ENCODE measurements at places on chromosomes 7 and 10.

DNA sequence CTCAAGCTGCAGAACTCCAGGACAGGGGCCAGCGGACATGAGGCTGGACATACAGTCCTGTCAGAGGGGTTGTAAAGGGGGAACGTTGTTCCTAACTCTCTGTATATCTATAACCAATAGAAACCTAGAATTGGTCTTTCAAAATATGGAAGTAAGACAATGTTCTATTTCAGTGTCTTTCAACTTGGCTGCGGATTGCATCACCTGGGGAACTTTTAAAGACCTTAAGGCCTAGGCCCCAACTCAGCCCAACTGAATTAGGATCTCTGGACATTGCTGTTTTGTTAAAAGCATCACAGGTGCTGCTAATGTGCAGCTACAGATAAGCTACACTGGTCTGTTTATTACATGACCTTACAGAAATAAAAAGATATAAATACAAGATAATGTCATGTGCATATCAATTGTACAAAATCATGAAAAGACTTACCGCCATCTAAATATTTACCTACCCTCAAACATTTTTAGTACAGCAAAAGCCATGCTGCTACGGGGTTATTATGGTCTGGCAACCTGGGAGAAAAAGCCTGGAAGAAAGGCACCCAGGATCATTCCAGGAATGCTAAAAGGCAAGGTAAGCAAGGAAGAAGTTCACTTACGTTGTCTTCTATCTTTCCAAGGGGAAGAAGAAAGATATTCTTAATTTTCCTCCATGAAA is 169.1 kb downstream of the RAPGEF5 start:
- DNase-seq: no peak

GRCh38 chr7:8214244-8214824 is 47.6 kb downstream of the ICA1 start:
- DNase-seq: no peak

DNA sequence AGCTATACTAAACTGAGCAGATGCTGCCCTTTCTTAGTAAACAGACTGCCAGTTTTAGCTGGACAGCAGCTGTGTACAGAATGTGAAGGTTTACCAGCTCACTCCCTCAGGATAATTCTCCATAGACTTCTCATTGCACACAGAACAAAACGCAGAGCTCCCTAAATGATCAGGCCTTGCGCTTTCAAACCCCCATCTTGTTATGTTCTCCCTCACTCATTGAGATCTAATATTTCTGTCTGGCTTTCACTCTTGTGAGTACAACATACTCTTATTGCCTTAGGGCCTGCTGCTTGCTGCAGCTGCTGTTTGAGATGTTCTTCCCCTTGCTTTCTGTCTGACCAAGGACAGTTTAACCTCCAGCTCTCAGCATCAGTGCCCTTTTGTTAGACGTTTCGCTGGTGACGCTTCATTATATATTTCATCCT is 17.3 kb downstream of the VWDE start:
- no peak for DNase-seq

- DNase-seq: no peak
Observed at GRCh38 chr7:54985426-54986330, 33.1 kb upstream of the EGFR start.

DNA sequence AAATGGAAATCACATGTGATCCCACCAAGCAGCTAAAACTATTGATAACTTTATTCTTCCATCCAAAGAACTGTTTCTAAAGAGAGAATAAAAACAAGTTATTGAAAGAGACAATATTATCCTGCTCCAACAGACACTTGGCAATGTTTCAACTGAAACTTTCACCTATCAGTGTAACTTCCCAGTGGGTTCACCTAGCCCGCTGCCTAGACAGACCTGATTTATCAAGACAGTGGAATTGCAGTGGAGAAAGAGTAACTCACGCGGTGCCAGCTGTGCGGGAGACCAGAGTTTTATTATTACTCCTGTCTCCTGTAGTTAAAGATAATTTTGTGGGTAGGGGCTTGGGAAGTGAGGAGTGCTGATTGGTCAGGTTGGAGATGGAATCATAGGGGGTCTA is 199.8 kb downstream of the AHR start:
- DNase-seq: no peak

DNA sequence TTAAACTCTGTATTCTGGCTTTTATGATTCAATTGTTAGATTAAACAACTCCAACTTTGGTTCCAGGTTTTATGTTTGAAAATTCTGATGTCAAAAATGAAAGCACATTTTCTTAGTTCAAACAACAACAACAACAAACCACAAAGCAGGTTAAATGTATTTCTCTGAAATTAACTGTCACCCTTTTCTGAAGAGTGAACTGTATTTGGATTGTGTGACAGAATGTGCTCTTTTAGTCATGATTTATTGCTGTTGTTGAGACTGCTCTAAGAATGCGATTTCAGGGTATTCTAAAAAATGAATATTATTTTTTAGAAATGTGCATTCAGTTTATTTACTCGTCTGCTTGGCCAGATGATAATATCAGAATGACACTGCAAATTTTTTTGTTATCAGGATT is 144.1 kb downstream of the GNAI1 start:
- no peak for DNase-seq

DNA sequence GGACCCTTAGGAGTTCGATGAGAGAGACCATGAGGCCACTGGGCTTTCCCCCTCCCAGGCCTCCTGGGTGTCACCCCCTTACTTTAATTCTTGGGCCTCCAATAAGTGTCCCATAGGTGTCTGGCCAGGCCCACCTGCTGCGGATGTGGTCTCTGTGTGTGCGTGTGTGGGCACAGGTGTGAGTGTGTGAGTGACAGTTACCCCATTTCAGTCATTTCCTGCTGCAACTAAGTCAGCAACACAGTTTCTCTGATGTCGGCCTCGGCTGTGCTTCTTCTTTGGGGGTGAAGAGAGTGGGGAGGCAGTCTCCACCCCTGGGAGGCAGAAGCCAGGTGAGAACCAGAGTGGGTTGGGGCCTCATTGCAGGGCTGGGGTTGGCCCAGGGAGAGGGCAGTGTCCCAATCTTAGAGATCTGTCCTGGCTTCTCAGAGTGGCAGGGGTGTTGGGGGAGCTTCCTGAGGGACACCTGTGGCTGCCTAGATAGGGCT is 1.5 kb downstream of the PVRIG start:
- no peak for DNase-seq

- no peak for DNase-seq
Observed at GRCh38 chr7:150648353-150649079, 16.3 kb upstream of the GIMAP6 start.

DNA sequence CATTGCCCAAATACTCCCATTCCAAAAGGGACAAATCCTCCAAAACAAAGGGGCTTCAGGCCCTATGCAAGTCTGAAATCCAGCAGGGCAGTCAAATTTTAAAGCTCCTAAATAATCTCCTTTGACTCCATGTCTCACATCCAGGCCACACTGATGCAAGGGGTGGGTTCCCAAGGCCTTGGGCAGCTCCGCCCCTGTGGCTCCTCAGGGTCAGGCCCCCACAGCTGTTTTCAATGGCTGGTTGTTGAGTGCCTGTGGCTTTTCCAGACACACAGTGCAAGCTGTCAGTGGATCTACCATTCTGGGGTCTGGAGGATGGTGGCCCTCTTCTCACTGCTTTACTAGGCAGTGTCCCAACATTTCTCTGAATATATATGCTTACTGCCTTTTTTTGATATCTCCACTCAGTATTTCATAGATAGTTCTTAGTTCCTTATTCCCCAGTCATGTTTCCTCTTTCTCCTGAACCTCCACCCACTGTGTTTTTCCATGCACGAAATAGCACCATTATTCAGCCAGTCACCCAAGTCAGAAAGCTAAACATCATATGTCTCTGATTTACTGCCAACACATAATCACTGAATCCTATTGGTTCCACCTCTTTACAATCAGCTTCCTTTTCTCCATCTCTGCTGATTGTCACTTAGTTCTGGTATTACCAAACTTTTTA is 172.6 kb upstream of the CACNA2D1 start:
- DNase-seq: no peak

DNA sequence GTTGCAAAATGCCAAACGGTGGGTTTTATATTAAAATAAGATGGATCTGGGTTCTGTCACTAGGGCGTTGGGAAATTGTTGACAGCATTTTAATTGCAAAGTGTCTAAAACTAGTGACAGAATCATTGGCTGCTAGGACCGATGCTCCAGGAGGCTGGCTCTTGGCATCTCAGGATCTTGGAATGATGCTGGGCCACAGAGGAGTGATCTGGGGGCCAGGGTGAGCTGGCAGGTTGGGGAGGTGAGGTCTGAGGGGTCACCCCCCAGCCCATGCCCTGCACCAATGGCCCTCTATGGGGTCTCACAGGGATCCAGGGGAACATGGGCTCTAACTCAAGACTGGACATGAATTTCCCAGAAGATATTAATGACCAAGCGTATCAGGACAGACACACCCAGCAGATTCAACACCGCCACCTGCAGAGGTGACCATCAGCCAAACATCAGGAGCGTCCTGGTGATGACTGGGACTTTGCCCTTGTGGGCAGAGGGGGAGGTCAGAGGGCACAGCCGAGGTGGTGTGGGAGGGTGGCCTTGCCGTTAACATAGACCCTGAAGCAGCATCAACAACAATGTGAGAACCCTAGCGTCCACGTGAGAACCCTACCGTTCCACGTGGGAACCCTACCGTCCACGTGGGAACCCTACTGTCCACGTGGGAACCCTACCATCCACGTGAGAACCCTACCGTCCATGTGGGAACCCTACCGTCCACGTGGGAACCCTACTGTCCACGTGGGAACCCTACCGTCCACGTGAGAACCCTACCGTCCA is 89.0 kb upstream of the PPP2R2D start:
- DNase-seq: no peak

- no peak for DNase-seq
Observed at GRCh38 chr7:80520199-80520598, 8.3 kb upstream of the GNAT3 start.

- no peak for DNase-seq
Observed at GRCh38 chr7:73823257-73823656, 7.5 kb upstream of the CLDN4 start.

GRCh38 chr7:18276380-18276779 is 219.2 kb upstream of the HDAC9 start:
- DNase-seq: no peak

DNA sequence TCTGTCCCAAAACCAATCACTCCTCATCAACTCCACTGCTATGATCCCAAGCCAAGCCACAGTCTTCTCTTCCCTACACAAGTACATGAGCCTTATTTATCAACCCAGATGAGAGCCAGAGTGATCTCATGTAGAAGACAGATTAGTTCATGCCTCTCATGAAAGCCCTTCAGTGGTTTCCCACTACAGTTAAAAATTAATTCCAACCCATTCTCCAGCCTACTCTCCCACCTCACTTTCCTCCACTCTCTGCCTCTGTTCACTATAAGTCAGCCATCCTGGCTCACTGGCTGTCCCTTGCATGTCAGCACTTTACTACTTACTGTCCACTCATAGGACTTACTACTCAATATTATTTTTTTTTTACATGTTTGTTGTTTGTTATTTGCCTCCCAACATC is 67.3 kb downstream of the CACUL1 start:
- no peak for DNase-seq

DNA sequence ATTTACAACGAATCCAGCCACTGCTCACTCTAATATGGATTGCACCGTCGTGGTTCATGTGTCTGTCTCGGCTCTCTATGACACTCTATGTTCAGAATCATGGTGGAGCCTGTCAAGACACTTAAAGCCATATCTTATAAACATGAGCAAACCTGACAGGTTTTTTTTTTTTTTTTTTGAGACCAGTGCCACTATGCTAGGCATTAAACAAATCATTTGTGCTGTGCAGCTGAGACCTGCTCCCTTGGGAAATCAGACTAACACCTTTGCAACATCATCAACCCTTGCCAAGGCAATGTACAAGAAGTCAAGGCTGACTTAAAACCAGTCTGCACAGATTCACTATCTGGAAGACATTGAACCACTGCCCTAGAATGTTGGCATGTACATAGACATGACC is 181.2 kb upstream of the ANK3 start:
- no peak for DNase-seq

DNA sequence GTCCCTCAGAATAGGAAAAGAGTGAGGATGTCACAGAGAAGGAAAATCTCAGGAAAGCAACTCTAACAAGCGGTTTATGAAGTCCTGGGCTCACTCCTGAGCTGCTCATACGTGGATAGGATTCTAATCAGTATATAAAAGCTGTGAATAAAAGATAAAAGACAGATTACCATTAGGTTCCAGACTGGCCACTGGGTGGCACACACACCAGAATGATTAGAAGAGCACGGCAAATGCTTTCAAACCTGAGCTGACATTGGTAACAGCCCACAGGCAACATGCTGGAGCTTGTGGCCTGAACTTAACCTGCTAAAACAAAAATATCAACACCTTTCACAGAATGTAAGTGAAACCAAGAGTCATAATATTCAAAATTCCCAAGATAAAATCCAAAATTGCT is 370.8 kb downstream of the GRID1 start:
- DNase-seq: peak; percentile 53

- DNase-seq: peak; percentile 63
Observed at GRCh38 chr7:44325201-44325671, at the start of gene CAMK2B. TSS of gene CAMK2B (minus strand) at chr7:44325594. CDS start at chr7:44325421, 173 bp downstream.

All from iPS-NIHi11 (cell line).